ENCODE measurements at places on chromosomes 6 and 20. TPM values are rescaled to one million over a fixed set of nuclear protein-coding genes. Genes with fewer than 3 reads are reported as not detected.

Gene TSPYL1
- total RNA-seq, result 41.1 TPM

Gene MAP7
- 0.75 TPM for total RNA-seq

Gene TBX18
- total RNA-seq, result not detected

Gene HLA-DMB
- total RNA-seq, result 8.5 TPM

Gene GABRR1
- not detected for total RNA-seq

Gene PRSS16
- total RNA-seq, result 1.9 TPM

Gene MAPK13
- 18.7 TPM for total RNA-seq

Gene IRAK1BP1
- 3.7 TPM for total RNA-seq

Gene HSPA1L
- 2.6 TPM for total RNA-seq

Gene TTI1
- 34.3 TPM for total RNA-seq

Gene NINL
- total RNA-seq, result 5.2 TPM

Gene FRK
- 0.14 TPM for total RNA-seq

Gene NOTCH4
- total RNA-seq, result 0.16 TPM

Gene OR2J3
- total RNA-seq, result not detected

Gene GPR6
- total RNA-seq, result not detected
